Spinal cord (tissue), 10 donors: ENCODE measurements at places on chromosomes 11 and 22.

GRCh38 chr11:119130662-119131061 is 9.3 kb downstream of the HINFP start:
- no peak overlapping the region for H3K4me3 ChIP-seq
- H3K36me3 ChIP-seq = peaks cover 71% of the 10 kb centered on the region
- H3K27me3 ChIP-seq = no peaks in the 10 kb centered on the region

GRCh38 chr22:49685116-49685515 is 142.6 kb downstream of the BRD1 start:
- H3K27ac ChIP-seq = no peak overlapping the region
- no peak for DNase-seq
- no peaks in the 10 kb centered on the region for H3K36me3 ChIP-seq
- H3K4me3 ChIP-seq = no peak overlapping the region
- no peaks in the 10 kb centered on the region for H3K4me1 ChIP-seq

GRCh38 chr22:48425091-48425506 is 1402.6 kb downstream of the BRD1 start:
- peaks cover 33% of the 10 kb centered on the region for H3K4me1 ChIP-seq
- H3K27me3 ChIP-seq = no peaks in the 10 kb centered on the region
- H3K36me3 ChIP-seq = no peaks in the 10 kb centered on the region

- H3K4me3 ChIP-seq = no peak overlapping the region
- no peak for DNase-seq
- H3K4me1 ChIP-seq = no peaks in the 10 kb centered on the region
- no peaks in the 10 kb centered on the region for H3K36me3 ChIP-seq
- no peak overlapping the region for H3K27ac ChIP-seq
Measured at GRCh38 chr11:131422496-131422895, 52.1 kb downstream of the NTM start.

GRCh38 chr11:2539371-2540222 is 94.8 kb downstream of the KCNQ1 start:
- H3K36me3 ChIP-seq = no peaks in the 10 kb centered on the region
- H3K4me1 ChIP-seq = peaks cover 11% of the 10 kb centered on the region
- no peak overlapping the region for H3K4me3 ChIP-seq
- no peak overlapping the region for H3K27ac ChIP-seq

- no peaks in the 10 kb centered on the region for H3K36me3 ChIP-seq
- DNase-seq = no peak
- no peaks in the 10 kb centered on the region for H3K27me3 ChIP-seq
- H3K4me3 ChIP-seq = no peak overlapping the region
- peaks cover 9% of the 10 kb centered on the region for H3K4me1 ChIP-seq
- H3K27ac ChIP-seq = peak overlapping the region; percentile 86
Measured at GRCh38 chr11:122071709-122072202, 44.3 kb downstream of the BLID start.

GRCh38 chr11:87035976-87036583 is 1.7 kb upstream of the TMEM135 start:
- H3K27ac ChIP-seq = no peak overlapping the region
- H3K36me3 ChIP-seq = no peaks in the 10 kb centered on the region
- H3K27me3 ChIP-seq = no peaks in the 10 kb centered on the region
- H3K4me3 ChIP-seq = no peak overlapping the region
- no peak for DNase-seq

DNA sequence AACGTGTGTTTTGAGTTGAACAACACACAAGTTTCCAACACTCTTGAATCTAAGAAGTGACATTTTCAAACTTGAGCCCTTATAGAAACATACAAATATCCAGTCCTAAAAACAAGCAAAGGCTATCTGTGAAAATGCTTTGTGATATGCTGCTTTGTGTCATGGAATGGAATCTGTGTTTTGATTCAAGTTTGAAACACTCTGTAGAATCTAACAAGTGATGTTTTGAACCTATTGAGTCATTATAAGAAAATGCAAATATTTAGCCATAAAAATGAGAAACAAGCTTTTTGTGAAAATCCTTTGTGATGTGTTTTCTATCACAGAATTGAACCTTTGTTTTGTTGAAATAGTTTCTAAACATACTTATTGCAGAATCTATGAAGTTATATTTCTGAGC is 105.7 kb upstream of the VPREB1 start:
- H3K4me3 ChIP-seq = no peak overlapping the region
- no peak for DNase-seq
- H3K36me3 ChIP-seq = no peaks in the 10 kb centered on the region
- H3K27ac ChIP-seq = no peak overlapping the region
- peaks cover 14% of the 10 kb centered on the region for H3K27me3 ChIP-seq

GRCh38 chr11:68215087-68215445 is 2.0 kb upstream of the KMT5B start:
- no peak overlapping the region for H3K4me3 ChIP-seq
- H3K27me3 ChIP-seq = no peaks in the 10 kb centered on the region
- H3K4me1 ChIP-seq = peaks cover 35% of the 10 kb centered on the region
- DNase-seq = no peak

GRCh38 chr11:61780581-61781162 is 11.7 kb downstream of the TMEM258 start:
- H3K4me3 ChIP-seq = no peak overlapping the region
- peaks cover 17% of the 10 kb centered on the region for H3K4me1 ChIP-seq
- no peak for DNase-seq
- no peaks in the 10 kb centered on the region for H3K27me3 ChIP-seq
- no peak overlapping the region for H3K27ac ChIP-seq
- H3K36me3 ChIP-seq = peaks cover 75% of the 10 kb centered on the region

DNA sequence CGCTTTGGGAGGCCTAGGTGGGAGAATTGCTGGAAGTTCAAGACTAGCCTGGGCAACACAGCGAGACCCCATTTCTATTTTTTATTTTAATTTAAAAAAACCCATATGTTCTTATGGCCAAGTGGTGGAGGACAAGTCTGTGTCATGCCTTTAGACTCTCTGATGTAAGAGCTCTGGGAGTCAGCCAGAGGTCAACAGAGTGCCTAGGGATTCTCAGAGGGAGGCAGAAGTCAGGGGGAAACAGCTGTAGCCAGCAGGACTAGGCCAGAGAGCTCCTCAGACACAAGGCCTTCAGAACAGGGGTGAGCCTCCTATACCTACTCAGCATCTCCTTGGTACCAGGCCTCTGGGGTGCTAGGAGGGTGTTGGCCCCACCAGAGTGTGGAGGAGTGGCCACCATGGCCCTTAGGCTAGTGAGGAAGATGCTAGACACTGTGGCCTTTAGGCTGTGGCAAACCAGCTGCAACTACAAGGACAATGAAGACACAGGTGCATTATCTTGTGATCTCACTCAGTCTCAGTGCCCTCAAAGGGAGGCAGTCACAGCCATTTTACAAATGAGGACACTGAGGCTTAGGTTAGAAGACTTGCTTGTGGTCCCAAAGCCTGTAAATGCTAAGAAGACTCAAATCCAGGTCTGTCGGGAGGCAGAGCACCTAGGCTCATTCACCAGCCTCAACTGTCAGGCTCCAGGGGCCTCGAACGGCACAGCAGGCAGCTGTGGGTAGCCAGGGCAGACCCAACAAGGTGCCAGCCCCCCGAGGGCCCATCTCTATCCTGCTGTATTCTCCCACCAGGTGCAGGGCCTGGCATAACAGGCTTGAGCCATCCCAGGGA is 5.0 kb downstream of the ZP1 start:
- H3K27ac ChIP-seq = peak overlapping the region; percentile 6
- DNase-seq = no peak
- no peak overlapping the region for H3K4me3 ChIP-seq
- H3K36me3 ChIP-seq = peaks cover 14% of the 10 kb centered on the region
- H3K4me1 ChIP-seq = peaks cover 36% of the 10 kb centered on the region

GRCh38 chr11:20844630-20845029 is 175.2 kb downstream of the NELL1 start:
- H3K27me3 ChIP-seq = no peaks in the 10 kb centered on the region
- no peak for DNase-seq
- H3K27ac ChIP-seq = no peak overlapping the region
- H3K4me1 ChIP-seq = no peaks in the 10 kb centered on the region

GRCh38 chr11:34344410-34344767 is 13.4 kb downstream of the ABTB2 start:
- H3K27ac ChIP-seq = no peak overlapping the region
- no peak for DNase-seq
- peaks cover 25% of the 10 kb centered on the region for H3K4me1 ChIP-seq

- H3K4me3 ChIP-seq = no peak overlapping the region
- peaks cover 7% of the 10 kb centered on the region for H3K4me1 ChIP-seq
- no peaks in the 10 kb centered on the region for H3K36me3 ChIP-seq
- H3K27ac ChIP-seq = no peak overlapping the region
Measured at GRCh38 chr11:1197886-1198560, 24.8 kb upstream of the MUC5B start.

- H3K27ac ChIP-seq = no peak overlapping the region
- H3K4me1 ChIP-seq = peaks cover 6% of the 10 kb centered on the region
- no peaks in the 10 kb centered on the region for H3K36me3 ChIP-seq
- no peaks in the 10 kb centered on the region for H3K27me3 ChIP-seq
- no peak overlapping the region for H3K4me3 ChIP-seq
Measured at GRCh38 chr11:100830274-100830673, 143.2 kb downstream of the ARHGAP42 start.

GRCh38 chr11:6095798-6096197 is 11.7 kb upstream of the OR56B4 start:
- DNase-seq = no peak
- H3K27me3 ChIP-seq = no peaks in the 10 kb centered on the region
- no peaks in the 10 kb centered on the region for H3K36me3 ChIP-seq
- H3K4me3 ChIP-seq = no peak overlapping the region
- H3K4me1 ChIP-seq = no peaks in the 10 kb centered on the region
